ENCODE measurements at places on chromosomes 12 and 14.
A peak's percentile ranks its signal among the peaks of the same experiment; 100 is the strongest.

DNA sequence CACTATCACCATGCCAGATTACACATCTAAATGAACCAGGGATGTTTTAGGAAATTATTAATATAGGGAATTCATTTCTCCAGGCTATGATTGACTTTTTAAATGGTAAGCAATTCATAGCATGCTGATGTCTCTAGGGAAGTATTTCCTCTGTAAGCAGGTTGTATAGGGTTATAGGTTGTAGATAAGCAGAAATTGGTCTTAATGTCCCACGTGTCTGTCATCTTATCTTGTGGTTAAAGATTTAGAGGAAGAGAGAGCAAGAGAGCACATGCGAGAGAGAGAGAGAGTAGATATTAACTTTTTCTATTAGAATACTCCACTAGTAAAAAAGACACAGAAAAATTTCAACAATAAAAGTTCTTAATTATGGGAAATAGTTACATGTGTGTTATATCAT is 32.6 kb downstream of the TRHDE start:
- no peak for DNase-seq

- DNase-seq, result no peak
These were observed 2.5 kb upstream of the CPNE6 start for GRCh38 chr14:24068711-24069410.

- DNase-seq, result no peak
These were observed 155.8 kb downstream of the NTF3 start for GRCh38 chr12:5587711-5588121.

DNA sequence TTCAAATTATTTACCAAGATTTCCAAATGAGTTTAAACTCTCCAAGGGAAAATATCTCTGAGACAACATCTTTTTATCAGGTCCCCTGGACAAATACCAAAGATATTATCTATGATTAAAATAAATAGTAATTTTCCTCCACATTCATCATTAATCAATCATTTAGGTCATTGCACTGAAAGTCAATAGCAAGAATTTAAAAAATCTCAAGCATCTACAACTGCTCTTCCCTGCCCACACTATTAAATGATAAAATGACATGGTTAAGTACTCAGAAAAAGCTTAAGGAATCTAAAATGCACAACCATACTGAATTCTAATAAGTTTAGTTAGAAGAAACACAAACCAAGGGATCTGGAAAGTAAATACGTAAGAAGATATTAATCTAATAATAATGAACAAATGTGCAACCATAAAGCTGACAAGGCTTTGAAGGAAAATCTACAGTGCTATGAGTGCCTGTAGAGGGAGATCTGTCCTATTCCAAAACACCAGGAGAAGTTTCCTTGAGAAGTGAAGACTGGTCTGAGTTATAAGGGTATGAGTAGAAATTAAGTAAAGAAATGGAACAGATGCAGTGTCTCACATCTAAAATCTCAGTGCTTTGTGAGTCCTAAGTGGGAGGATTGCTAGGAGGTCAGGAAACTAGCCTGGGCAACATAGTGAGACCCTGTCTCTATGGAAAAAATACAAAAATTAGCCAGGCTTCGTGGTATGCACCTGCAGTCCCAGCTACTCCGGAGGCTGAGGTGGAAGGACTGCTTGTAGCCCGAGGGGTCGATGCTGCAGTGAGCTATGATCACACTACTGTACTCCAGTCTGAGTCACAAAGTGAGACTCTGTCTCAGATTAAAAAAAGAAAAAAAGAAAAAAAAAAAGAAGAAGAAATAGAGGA is 19.2 kb downstream of the INTS13 start:
- peak; percentile 39 for DNase-seq

GRCh38 chr14:73761618-73762355 is 47.6 kb upstream of the PNMA1 start:
- no peak for DNase-seq

GRCh38 chr14:23449314-23449713 is 13.9 kb upstream of the MYH7 start:
- no peak for DNase-seq

GRCh38 chr14:55867719-55868118 is 250.5 kb upstream of the PELI2 start:
- no peak for DNase-seq

- no peak for DNase-seq
These were observed 9.8 kb upstream of the RIMKLB start for GRCh38 chr12:8687846-8688601.

DNA sequence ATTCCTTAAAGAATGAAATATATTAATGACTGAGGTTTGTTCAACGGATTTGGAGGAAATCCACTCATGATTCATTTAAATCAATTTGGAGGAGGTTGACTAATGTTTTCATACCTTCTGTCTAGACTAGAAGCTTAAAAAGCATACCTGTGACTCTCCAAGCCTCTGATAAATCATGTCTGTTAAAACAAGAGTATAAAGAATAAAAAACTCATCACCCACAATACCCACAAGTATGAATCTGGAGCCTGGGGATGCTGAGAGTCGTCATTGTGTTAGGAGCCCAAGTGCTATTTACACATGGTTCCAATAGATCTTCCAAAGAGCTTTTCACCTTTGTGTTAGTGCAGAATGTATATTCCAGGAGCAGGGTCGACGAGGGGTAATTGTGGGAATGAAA is 86.8 kb upstream of the ADAMTS20 start:
- no peak for DNase-seq

DNA sequence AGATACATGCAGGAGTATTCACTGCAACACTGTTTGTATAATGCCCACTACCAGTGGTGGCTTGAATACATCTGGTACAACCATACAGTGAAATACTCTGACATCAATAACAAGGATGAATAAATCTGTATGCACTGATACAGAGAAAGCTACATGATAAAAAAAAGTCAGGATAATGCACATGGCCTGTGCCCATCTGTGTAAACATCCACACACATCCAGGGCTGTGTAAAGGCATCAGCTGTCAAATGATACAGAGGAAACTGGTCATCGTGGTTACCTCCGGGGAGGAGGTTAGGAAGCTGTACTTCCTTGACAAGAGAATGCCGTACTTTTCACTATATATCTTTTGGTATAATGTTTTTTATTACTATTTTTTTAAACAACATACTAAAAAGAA is 176.6 kb downstream of the FOXN3 start:
- DNase-seq, result no peak

GRCh38 chr12:124006085-124006845 is 33.2 kb downstream of the ZNF664 start:
- DNase-seq, result no peak

DNA sequence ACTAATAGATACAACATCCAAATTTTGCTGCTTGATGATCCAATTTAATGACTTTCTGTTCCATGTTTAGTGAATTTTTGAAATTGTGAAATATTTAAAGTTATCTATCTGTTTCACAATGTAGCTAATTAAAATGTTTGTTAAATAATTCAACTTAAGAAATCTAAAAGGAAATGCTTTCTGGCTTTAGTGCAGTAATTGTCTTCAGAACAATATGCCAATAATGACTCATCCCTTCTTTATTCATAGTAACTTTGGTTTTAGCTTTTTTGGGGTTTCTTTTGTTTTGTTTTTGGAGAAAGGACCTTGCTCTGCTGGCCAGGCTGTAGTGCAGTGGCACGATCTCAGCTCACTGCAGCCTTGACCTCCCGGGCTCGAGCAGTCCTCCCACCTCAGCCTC is 479.2 kb upstream of the RGS6 start:
- no peak for DNase-seq

DNA sequence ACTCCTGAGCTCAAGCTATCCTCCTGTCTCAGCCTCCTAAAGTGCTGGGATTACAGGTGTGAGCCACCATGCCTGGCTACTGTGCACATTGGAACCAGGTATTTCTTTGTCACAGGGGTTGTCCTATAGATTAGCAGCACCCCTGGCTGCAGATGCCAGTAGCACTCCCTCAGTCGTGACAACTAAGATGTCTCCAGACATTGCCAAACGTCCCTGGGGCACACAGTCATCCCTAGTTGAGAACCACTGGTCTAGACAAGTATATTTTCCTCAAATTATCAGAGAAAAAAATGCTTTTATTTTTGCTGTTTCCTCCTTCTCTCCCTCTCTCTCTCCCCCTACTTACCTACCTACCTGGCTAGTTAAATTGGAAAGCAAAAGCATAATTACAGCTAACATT is 17.9 kb upstream of the P2RX7 start:
- no peak for DNase-seq

- no peak for DNase-seq
These were observed 1317.4 kb upstream of the TMEM132C start for GRCh38 chr12:126949558-126949957.

- no peak for DNase-seq
These were observed 81.6 kb downstream of the LLPH start for GRCh38 chr12:66048835-66049537.

DNA sequence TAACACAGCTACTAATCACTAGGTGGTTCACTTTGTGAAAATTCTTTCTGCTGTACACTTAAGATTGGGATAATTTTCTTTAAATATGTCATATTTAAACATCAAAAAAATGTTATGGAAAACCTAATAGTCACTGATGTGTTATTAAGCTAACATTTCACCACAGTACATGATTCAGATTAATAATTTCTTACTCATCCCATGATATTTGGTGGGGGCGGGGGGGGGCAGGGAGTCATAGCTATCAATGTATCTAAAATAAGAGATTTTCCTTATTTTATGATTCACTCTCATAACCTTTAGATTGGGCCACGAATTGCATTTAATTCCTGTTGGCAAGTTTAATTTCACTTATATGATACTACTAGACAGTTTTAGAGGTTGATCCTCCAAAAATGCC is 88.8 kb downstream of the KCNH5 start:
- no peak for DNase-seq

DNA sequence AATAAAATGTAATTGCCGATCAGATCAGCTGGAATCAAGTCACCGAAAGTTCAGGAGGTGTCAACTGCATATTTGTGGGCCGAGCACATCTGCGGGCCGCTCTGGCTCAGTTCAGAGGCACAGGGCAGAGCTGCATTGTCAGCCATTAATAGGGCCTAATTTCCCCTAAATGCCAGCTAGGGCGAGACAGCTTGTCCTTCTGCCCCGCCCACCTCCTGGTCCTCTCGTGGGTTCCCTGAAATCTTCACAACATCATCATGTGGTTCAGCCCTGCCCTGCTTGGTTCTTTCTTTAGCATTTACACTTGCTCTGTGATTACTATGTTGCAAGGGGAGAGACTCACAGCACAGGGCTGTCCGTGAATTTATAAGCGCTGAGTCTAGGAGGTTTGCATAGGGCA is 148.9 kb downstream of the CHST11 start:
- DNase-seq, result no peak

DNA sequence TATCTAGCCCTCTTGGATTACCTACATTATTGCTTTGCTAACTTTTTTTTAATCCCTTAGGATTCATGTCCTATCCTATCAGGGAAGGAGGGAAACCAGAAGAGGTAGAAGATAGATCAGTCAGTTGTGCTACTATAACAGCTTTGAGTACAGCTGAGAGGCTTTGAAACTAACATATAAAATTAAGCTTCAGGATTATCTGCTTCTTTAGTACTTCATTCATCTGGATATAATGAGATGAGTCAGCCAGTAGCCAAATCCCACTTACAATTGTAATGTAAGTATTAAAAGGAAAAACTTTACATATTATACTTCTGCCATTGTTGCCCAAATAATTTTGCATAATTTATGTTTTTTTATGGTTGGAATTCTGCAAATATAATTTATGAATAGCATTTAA is 33.4 kb upstream of the ANO6 start:
- no peak for DNase-seq

DNA sequence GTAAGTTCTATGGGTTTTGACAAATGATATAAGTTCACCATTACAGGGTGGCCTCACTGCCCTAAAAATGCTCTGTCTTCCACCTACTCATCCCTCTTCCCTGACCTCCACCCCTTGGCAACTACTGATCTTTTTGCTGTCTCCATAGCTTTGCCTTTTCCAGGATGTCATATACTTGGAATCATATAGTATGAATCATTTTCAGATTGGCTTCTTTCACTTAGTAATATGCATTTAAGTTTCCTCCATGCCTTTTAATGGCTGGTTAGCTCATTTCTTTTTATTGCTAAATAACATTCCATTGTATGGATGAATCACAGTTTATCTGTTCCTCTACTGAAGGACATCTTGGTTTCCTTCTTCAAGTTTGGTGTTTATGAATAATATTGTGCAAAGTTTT is 14.0 kb upstream of the PEX5 start:
- DNase-seq, result no peak

All from mesothelial cell of epicardium (in vitro differentiated cells).